ENCODE measurements at places on chromosomes 1 and 21. TPM values are rescaled to one million over a fixed set of nuclear protein-coding genes. Genes with fewer than 3 reads are reported as not detected.

DNA sequence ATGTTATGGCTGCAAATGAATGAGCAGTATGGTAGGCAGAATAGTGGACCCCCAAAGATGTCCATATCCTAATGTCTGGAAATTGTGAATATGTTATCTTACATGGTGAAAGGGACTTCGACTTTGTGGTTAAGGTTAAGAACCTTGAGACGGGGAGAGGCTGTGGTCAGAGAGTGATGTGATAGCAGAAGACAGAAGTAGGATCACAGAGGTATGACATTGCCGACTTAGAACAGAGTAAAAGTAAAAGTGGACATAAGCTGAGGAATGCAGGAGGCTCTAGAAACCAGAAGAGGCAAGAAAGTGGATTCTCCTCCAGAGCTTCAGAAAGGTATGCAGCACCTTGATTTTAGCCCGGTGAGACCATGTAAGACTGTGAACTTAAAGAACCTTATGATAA lies 74.6 kb downstream of the CTH start:
- DNase-seq: no peak

The DNM3 gene
- polyA plus RNA-seq: 2.2 TPM

- no peak for DNase-seq
Observed at GRCh38 chr1:5596651-5597050, 395.6 kb downstream of the NPHP4 start.

- DNase-seq: no peak
Observed at GRCh38 chr1:30460661-30461060, 262.7 kb downstream of the MATN1 start.

GRCh38 chr1:10519016-10519417 lies 44.3 kb downstream of the PEX14 start:
- no peak for DNase-seq

All from large intestine (tissue), 12 donors.